Substantia nigra (tissue), 51 donors: ENCODE measurements at places on chromosomes 6 and 20.
A peak's percentile ranks its signal among the peaks of the same experiment; 100 is the strongest.

DNA sequence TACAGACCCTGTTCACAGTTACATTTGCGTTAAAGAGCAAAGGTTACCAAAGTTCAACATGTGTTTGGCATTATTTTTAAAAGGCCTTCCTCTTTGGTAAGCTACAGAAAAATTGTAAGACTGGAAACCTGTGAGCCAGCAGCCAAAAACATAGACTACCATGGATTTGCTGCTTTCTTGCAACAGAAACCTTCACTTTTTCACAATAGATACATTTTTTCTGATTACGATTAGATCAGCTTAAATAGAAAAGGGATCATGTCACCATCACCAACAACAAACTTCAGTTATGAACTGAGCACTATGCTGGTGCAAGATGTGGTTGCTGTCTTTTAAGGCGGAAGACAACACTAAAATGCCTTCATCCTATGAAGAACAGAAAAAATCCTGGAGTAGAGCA lies 112.3 kb upstream of the MARCKS start:
- DNase-seq = no peak

- no peak for DNase-seq
These were observed 31.8 kb downstream of the GLP1R start for GRCh38 chr6:39080246-39080875.

- DNase-seq = no peak
These were observed 105.1 kb downstream of the EDN3 start for GRCh38 chr20:59405226-59406200.

- DNase-seq = no peak
These were observed 32.1 kb upstream of the PPP1R3G start for GRCh38 chr6:5053038-5053437.

- no peak for DNase-seq
These were observed 278.2 kb downstream of the NRN1 start for GRCh38 chr6:5728351-5729079.

DNA sequence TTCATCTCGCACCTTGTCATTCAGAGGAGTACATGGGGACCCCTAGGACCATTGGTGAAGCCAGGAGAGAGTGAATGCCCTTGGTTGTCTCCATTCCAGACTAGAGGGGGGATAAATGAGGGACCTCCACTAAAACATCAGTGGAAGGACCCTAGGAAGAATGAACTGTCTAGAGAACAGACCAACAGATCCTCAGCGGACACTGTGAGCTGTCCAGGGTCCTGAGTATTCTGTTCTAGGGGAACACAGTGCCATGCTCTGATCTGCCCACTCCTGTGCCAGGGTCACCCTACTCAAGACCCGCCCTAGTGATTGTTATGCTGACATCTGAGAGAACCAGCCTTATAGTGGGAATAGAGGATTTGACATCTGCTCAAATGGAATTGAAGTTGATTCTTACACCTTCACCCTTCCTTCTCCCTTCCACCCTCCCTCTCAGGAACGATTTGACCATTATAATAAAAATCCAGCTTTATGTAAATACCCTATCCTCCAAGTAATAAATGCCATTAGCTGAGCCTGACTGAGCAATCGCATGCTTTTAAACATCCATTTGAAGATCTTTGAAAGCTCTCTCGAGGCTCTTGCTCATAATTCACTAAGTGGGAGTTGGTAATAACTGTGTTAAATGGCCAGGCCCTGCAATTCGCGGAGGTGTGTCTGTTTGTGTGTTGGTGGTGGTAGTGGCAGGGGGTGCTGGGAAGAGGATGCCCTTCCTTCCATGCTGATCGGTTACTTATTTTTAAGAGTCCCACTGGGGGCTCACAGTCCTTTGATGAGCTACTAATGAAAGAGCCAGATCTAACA lies 43.6 kb upstream of the SLC32A1 start:
- DNase-seq = no peak

DNA sequence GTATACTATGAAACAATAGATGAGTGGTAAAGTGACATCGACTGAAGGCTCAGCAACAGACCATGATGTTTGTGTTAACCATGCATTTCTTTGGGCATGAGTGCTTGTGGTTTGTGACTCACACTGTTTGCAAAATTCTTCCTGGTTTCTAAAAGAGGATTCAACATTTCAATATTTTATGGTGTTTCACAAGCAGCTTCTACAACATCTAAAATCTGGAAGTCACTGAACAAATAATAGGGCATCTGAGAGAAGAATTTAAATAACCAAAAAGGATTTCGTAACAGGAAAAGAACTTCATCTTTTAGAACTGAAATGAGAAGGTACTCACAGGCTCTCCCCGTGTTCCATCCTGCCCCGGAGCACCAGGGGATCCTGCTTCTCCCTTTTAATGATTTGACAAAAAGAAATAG lies 146.2 kb downstream of the COL21A1 start:
- no peak for DNase-seq

- DNase-seq = no peak
These were observed 74.6 kb downstream of the GPX5 start for GRCh38 chr6:28600245-28600644.

- peak; percentile 40 for DNase-seq
These were observed 653 bp downstream of the LMBRD1 start for GRCh38 chr6:69796073-69796641.

DNA sequence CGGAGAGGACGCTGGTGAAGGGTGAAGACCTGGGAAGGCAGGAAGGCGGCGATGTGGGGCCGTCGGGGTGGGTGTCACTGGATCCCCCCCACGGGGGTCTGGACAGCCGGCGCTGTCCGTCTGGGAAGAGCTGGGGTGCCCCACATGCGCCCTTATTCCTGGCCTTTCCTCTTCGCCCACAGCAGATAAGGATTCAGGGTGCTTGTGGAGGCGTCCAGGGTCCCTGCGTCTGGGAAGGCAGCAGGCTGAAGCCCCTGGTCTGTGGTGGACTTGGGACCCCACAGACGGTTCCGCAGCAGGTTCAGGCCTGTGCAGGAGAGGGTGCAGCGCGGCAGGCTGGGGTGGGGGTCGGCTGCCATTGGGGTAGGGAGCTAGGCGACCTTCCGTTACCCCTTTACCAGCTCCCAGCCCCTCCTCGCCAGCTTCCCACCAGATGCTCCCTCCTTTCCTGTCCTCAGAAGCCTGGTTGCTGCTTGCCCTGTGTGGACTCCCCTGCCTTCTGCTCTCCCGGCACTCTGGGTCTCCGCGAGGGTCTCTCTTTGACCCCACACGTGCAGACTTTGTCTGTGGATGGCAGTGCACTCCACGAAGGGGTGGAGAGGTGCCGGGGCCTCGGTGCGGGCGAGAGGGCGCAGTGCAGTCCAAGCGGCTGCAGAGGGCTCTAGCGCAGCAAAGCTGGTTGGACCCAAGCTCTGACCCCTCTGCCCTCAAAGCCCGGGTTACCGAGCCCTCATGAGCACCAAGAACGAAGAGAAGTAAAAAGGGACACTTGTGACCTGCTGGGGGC lies 2.1 kb upstream of the GATA5 start:
- no peak for DNase-seq

DNA sequence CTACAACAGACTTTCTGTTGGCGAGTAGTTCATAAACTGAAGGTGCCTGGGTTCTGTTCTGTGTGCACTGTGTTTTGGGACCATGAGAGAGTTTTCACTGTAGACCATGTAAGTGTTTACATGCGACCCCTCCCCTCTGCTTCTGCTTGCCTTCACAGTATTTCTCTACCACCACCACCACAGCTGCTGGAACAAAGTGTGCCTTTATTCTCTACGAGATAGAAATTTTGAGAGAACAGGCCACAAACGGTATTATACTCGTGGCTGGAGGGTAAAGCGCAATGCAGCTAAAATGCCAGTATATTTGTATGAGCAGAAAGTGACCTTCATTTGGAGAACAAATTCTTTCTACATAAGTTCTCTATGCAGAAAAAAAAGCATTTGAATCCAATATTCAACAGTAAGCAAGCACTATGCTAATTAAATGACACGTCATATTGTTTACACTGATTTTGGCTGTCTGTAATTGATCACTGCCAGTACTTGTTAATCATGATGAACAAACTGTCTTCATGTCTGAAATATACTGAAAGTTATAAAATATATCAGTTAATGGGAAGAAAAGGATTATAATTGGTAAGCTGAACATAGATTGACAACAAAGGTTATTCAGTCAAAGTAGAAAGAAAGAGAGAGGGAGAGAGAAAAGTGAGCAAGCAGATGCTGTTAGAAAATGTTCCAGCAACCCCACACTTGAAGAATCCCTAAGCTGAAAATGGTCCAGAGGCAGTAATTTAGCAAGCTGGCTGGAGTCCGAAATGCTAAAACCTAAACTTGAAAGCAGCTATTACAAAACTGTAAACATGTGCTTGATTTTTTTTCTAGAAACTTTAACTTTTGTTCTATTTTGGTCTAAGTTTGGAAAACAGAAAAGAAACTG lies 8.8 kb downstream of the CLDN20 start:
- DNase-seq = no peak

DNA sequence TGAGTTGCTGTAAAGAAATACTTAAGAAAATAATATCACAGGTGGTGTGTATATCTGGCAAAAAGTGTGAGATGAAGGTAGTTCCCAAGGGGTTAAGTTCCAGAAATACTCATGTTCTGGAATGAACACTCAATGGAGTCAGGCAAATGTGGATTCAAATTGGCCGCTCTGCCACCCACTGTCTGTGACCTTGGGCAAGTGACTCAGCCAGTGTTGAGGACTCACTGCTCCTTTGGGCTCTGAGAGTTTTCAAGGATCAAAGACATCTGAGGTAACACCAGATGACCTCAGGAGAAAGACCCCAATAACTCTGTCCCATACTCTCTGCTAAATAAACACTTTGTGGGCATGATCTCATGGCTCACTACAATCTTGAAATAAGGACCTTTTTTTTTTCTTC lies 59.2 kb upstream of the EYA2 start:
- no peak for DNase-seq

DNA sequence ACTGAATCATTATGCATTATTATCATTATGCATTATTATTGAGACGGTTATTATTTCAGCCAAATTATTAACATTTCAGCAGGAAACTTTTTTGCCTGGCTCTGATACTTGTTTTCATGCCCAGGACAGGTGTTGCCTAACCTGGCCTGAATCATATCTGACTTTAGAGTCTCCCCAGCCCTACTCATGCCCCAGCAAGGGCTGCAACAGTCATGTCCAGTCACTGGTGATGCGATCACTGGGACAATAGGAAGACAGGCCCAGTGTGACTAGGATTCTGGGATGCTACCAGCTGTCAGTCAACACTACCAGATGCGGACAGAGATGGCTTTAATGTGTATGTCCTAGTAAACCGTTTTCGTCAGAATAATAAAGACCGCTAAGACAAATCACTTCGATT lies 285.0 kb downstream of the KHDC1L start:
- DNase-seq = no peak

GRCh38 chr6:69852706-69853105 lies 13.7 kb upstream of the COL19A1 start:
- no peak for DNase-seq

GRCh38 chr6:25731721-25732120 lies 22.8 kb upstream of the SLC17A4 start:
- no peak for DNase-seq

DNA sequence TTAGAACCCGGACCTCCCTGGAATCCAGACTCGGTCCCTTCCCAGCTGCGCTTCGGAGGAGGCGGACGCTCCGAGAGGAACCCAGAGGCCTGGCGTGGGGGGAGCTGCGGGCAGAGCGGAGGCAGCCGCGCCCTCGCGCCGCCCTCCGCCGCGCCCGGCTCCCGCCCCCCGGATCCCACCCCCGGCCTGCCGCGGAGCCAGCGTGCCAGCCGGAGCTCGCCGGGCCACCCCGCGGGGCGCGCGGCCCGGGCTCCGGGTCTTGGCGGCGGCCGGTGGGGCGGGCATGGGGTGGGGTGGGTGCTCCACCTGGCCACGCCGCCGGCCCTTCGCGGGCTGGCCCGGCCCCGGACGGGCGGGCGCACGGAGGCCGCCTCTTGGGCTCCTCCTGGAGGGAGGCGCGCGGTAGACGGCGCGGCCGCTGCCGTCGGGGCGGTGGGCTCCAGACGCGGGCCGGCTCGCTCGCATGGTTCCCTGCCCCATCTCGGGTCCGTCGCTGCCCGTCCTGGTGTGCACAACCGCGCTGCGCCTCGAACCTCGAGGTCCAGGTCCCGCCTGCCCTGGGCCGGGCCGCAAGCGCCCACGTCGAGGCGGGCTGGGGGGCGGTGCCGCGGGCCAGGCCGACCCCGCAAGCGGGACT lies 592 bp upstream of the CDYL start:
- DNase-seq = peak; percentile 58

GRCh38 chr6:161890133-161890831 lies 616.4 kb upstream of the AGPAT4 start:
- peak; percentile 24 for DNase-seq

DNA sequence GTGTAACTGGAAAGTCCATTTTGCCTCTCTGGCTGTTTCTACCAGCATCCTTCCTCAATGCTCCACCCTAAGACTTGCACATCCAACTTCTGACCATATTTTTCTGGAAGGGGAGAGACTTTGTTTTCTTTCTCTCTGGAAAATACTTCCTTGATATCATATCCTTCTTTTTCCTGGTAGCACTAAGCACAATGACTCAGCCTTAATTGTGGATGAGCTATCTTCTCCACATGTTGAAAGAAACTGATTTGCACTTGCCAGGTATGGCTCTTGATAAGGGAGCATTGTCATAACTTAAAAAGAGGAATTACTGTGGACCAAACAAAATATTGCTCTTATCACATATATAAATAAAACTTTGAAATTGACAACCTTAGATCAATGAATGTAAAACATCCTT lies 30.1 kb upstream of the IBTK start:
- no peak for DNase-seq

DNA sequence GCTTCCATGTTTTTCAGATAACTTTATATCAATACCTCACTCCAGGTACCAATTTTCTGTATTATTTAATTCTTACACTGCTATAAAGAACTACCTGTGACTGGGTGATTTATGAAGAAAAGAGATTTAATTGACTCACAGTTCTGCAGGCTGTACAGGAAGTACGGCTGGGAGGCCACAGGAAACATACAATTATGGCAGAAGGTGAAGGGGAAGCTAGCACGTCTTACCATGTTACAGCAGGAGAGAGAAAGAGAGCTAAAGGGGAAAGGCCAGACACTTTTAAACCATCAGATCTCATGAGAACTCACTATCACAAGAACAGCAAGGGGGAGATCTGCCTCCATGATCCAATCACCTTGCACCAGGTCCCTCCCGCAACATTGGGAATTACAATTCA lies 119.1 kb upstream of the BMP5 start:
- no peak for DNase-seq

- no peak for DNase-seq
These were observed 109.3 kb upstream of the DST start for GRCh38 chr6:56752009-56752408.

DNA sequence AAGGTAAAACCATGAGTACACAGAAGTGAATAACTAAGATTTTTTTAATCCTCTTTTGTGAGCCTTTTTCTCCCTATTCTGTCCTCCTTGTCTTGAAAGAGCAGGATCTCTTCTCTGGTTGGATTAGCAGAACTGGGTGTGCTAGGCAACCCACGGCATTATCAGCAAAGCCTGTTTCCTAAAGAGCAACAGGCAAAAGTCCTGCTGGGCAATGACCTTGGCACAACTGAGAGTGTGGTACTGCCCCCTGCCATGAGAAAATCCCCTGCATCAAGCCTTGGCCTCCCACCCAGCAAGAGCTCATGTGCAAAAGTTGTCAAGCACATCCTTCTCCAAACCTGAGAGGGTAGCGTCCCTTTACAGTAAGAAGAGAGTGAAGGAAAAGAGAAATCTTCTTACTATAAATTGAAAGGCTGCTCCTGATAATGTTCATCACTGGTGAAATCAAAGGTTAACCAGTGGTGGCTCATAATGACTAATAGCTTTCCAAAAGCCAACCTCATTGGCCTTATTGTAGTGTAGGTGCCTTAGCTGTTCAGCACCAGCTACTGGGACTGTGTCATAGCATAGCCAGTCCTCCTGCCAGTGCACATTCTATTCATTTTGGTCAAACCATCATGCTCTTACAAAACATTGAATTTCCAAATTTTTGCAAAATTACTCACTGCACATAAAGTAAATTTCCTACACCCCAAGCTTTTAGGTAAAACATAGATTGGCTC lies 17.1 kb downstream of the KIF6 start:
- no peak for DNase-seq
